Psoas muscle (tissue), 8 donors: ENCODE measurements at places on chromosomes 4 and X. TPM values are rescaled to one million over a fixed set of nuclear protein-coding genes. Genes with fewer than 3 reads are reported as not detected.

POF1B gene
- total RNA-seq: not detected

DNA sequence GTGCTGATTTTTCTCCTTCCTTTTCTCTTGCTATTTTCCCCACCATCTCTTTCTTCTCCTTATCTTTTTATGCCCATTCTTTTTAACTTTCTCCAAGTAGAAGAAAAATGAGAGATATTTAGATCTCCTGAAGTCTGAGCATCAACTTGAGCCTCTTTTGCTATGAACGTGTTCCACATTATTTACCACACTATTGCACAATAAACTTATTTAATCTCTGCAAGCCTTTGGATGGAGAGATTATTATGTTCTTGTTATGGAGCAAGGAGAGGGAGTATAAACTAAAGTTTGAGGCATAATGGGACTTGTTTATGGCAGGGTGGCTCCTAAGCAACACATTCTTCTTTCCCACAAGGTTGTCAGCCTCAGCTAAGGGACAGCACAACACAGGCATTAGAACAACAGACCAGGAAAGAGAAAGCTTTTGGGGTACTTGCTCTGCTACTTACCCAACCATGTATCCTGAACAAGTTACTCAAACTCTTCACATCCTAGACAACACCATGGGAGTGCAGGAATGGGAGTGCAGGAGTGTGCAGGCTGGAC, 365.5 kb upstream of the BOD1L1 start:
- no peak for DNase-seq

- DNase-seq: peak; percentile 9
Observed at GRCh38 chr4:1583051-1583785, 100.9 kb downstream of the FAM53A start.

RNF128 gene
- 4.3 TPM for total RNA-seq

PDE6B gene
- not detected for total RNA-seq

GRCh38 chrX:40272141-40272540, 174.4 kb upstream of the BCOR start:
- no peak for DNase-seq

GRCh38 chr4:4696530-4696929, 154.7 kb upstream of the STX18 start:
- no peak for DNase-seq

GRCh38 chr4:24781999-24782745, 13.2 kb upstream of the SOD3 start:
- DNase-seq: no peak

SERTM2 gene
- total RNA-seq: not detected

DNA sequence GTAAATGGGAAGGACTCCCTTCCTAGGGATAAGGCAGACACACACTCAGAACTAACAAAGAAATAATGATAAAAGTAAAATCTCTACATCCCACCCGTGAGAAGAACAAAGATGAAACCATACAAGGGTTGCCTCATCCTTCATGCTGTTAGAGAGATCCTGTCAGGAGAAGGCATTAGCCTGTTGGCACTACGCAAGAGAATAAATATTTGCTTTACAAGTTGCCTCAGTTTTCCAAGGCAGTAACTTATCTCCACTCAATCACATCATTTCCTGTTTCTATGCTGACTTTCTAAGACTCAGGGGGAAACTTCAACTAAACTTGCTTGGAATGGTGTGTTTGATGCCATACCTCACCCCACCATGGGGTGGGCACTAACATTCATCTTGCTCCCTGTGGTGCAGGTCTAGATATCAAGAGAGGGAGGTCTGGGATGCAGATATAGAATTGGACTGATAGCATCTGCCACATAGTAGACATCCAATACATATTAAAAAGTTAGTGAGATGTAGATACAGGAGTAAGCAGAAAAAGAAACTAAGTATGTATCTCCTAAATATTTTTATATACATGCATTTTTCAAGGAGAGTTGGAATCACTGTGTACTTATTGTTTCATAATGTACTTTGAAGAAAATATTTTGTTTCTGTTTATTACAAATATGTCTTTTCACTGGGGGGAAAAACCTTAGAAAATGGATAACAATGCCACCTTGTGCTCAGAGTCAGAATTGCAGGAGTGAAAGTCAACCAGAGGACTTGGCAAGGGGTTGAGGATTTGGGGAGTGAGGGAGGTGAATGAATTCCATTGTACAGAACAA, 57.2 kb upstream of the BEX4 start:
- DNase-seq: no peak

DNA sequence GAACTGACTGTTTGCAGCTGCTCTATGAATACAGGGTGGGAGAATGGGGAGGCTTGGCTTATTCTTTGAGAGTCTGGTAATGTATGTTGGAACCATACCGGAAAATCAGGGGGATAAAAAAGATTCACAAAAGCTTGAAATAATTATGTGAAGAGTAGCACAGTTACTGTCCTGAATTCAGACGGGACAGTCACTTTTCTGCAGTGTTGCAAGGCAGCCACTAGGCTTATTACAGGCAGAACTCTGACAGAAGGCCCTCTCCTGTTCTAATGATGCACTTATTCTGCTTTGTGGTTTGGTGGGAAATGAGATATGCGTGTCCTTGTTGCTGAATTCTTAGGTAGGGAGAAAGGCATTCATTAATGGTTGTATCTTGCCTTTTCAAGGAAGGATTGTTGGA, 37.2 kb downstream of the GUCY1B1 start:
- no peak for DNase-seq

DNA sequence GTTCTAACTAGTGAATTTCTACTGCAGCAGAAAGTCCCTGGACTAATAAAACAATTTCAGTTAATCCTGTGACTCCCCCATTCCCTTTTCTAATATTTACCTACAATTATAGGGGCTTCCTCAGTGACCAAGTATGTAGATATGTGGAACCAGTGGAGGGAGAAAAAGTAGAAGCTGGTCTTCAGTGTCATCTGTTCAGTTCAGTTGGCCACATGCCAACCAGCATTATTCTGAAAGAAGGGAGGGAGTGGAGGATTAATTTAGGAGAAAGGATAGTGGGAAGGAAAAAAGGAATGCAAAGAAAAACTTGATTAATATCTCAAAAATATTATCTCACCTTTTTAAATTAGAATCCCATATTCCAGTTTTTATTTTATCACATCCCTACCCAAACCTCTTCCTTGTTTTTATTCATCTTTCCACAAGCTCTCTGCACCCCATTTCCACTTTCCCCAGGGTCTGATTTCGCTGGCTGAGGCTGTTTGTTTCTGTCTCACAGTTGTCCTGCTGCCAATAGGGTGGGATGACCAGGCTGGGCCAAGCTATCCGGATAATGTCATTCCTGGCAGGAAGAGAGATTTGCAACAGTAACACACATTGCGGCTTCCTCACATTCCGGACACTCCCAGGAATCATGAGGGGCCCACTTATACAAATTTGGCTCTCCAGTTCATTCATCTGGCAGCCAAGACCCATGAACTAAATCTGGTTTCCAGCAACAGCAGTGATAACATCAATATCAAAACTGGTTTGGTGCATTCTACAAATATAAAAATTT, 24.6 kb upstream of the ANTXR2 start:
- peak; percentile 30 for DNase-seq

TKTL2 gene
- total RNA-seq: not detected

DDIT4L gene
- total RNA-seq: 264 TPM

GRCh38 chr4:120452001-120452400, 385.4 kb upstream of the MAD2L1 start:
- no peak for DNase-seq

ADGRG4 gene
- total RNA-seq: 0.12 TPM

DNA sequence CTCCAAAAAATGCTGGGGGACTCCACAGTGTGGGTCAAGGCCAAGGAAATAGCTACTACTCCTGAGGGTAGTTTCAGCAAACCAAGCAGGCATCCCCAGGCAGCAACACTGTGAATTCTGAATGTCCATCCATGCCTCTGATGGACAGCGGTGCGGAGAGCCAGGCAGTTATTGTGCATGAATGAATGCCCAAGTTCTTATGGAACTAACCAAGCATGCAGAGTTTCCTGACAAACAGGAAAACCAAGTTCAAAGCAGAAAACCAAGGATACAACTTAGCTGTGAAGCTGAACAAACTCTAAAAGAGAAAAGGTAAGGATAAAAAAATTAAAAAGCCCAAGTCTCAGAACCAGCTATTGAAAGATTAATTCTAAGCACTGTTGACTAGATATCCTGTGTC, 642.6 kb upstream of the HS3ST1 start:
- no peak for DNase-seq

GRCh38 chr4:154399259-154399974, 92.2 kb downstream of the DCHS2 start:
- no peak for DNase-seq

DNA sequence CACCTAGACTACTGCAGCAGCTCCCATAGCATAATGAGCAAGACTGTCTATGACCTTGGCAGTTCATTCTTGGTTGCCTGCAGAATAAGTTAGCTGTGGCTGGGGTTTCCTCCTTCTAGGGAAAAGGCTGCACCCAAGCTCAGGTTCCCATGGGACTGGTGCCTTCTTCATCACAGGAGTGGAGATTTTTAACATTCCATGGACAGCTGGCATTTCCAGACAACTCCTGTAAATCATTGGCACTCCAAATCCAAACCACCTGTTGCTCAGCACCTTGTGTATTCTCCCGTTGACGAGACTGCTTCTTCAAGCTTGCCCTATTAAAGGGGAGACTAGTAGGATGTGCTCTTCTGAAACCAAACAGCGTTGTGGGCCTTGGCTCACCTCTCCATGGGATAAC, 7.8 kb upstream of the NUP54 start:
- no peak for DNase-seq

GRCh38 chr4:143421609-143422008, 84.9 kb downstream of the GAB1 start:
- no peak for DNase-seq
